ENCODE measurements at places on chromosomes 12 and 14.

- DNase-seq: no peak
Observed at GRCh38 chr14:66624336-66624937, 116.5 kb downstream of the GPHN start.

DNA sequence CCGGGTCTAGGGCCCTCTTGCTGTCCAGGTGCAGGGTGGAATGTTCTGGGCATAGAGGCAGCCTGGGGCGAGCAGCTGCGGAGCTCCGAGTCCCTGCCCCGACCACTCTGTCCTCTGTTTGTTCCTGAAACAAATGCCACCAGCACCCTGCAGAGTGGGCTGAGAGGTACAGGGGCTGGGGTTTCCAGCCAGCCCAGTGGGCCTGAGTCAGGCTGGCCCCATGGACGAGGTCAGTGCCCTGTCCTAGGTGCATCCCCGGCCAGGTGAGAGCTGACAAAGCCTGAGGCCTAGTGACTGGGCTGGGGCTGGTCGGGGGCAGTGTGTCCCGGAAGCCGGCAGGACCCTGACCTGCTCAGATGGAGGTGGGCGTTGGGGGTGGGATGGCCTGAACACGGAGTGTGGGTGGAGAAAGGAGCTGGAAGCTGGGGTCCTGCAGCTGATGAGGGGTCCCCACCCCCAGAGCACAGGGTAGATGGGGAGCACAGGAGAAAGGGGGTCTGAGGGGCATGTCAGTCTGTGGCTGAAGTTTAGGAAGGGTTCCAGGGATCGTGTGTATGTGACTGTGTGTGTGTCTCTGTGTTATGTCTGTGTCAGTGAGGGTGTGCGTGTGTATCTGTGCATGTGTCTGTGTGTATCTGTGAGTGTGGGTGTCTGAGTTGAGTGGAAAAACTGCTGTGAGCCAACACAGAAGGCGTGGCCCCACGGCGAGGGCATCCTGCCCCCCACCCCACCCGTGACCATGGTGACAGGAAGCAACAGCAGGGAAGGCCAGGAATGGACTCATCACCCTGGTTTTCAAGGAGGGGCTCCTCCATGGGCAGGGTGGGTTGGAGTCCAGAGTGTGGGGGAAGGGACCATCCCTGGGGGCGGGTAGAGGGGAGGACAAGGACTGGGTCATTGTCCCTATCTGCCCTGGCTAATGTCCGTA lies 2.4 kb upstream of the CRIP1 start:
- DNase-seq: no peak

- no peak for DNase-seq
Observed at GRCh38 chr12:1606021-1606622, 11.7 kb upstream of the FBXL14 start.

DNA sequence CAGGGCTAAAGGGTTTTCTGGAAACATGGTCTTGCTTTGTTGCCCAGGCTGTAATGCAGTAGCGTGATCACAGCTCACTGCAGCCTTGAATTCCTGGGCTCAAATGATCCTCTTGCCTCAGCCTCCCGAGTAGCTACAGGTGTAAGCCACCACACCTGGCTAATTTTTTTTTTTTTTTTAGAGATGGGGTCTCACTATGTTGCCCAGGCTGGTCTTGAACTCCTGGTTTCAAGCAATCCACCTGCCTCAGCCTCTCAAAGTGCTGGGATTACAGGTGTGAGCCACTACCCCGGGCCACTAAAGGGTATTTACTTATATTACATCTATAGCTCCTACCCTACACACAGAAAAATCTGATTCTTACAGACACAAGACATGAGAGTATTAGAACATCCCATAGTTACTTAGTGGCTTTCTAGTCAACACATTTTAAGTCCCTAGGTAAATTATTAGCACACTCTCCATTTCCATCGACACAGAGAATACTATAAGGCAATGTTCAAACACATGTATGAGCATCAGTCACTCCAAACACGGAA lies 6.2 kb upstream of the DCAF11 start:
- no peak for DNase-seq

DNA sequence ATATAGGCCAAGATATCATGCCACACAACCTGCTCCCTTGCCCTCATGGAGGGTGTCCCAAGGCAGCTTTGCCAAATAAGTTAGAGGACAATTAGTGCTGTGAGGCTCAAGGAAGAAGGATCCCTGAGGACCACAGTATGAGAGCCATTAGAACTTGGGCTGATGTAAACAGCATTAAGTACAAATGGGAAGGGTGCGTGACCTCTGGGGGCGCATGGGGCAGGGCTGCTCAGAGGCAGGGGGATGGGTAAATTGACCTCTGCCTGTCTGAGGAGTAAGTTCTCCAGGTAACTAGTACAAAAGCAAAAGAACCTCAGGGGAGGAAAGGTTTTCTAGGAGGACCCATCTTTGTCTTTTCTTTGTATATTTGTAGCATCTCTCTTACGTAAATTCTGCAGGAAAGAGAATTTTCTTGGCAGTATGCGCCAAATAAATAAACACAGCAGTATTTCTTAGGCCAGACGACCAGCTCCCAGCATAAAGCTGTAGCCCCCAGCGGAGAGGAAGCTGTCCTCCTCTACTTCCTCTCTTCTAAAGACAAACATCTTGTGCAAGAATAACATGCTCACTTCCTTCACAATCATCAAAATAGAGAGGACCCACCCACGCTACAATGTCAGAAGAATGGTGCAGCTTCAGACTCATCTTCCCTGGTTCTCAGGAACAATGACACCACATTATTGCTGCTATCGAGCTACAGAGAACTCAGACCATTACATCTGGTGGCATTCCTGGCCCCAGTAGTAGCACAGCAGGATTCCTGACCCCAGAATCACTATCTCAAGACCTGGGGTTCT lies 16.4 kb upstream of the VWF start:
- no peak for DNase-seq

GRCh38 chr12:27198036-27198435 lies 46.0 kb upstream of the STK38L start:
- DNase-seq: no peak

GRCh38 chr12:2779281-2779680 lies 15.5 kb upstream of the FKBP4 start:
- no peak for DNase-seq

GRCh38 chr12:107515446-107515958 lies 170.1 kb upstream of the PWP1 start:
- DNase-seq: peak; percentile 35

DNA sequence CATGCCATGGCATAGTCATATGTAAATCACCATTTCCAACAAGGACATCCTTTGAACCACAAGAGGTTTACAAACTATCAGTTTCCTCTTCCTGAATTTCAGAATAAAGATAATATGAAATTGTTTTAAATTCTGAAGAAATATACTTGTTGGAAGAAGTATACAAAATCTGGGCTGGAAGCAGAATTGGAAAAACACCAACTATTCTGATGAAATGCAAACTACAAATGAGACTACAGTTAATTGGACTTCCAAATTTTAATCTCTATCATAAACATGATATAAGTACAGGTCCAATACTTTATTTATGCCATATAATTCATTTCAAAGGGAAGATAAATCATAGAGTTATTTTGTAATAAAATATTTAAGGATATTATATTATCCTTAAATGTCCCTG lies 80.1 kb downstream of the NOVA1 start:
- no peak for DNase-seq

DNA sequence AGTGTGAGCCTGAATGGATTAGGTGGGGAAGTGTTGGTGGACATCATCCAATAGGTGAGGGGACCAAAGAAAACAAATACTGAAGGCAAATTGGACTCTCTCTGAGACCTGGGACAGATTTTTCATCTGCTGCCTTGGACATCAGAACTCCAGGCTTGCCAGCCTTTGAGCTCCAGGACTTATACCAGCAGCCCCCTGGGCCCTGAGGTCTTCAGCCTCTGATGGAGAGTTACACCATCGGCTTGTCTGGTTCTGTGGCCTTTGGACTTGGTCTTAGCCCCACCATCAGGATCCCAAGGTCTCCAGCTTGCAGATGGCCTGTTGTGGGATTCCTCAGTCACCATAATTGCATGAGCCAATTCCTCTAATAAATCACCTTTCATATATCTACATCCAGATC lies 80.8 kb upstream of the SLC8A3 start:
- DNase-seq: no peak

GRCh38 chr12:15590180-15590826 lies 198.9 kb downstream of the EPS8 start:
- no peak for DNase-seq

GRCh38 chr14:57687416-57687815 lies 178.5 kb downstream of the SLC35F4 start:
- DNase-seq: no peak

GRCh38 chr12:120814203-120814902 lies 88.7 kb downstream of the ACADS start:
- DNase-seq: no peak

- DNase-seq: no peak
Observed at GRCh38 chr12:71935594-71935993, 3.1 kb upstream of the TPH2 start.

- DNase-seq: no peak
Observed at GRCh38 chr12:6891646-6892001, 13.0 kb upstream of the LRRC23 start.

DNA sequence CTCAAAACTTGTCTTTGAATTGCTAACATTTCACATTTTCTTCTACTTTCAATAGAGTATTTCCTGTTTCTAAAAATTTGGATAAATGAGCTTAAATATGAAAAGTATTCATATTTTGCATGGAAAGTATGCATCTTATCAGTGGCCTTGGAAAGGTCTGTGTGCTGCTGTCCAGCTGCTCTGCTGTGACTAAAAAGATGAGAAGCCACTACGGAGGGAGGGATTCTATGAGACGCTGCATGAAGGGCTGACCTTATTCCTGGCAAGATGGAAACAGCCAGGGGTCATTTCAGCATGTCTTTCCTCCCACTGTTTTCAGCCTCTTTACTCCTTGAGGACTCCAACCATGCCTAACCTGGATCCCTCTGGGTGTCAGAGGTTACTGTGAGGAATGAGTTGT lies 13.0 kb downstream of the PIWIL1 start:
- no peak for DNase-seq

GRCh38 chr12:29291226-29291625 lies 89.7 kb downstream of the ERGIC2 start:
- DNase-seq: no peak

DNA sequence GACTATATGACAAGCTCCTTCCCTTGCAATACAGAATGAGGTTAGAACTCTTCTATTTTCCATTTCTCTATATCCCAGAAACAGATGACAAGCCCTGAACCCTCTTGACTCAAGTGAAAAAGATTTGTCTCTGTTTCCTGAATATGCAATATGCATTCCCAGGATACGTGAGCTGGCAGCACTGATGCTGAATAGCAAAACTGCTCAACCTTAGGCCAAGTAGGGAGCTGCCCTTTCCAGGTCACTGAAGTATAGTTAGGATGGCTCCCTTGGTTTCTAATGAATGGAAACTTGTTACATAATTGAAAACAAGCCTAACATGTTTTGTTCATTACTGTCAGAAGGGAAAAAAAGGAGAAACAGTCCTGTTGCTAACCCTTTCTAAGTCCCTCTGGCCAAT lies 47.9 kb upstream of the PLEKHG7 start:
- DNase-seq: no peak

DNA sequence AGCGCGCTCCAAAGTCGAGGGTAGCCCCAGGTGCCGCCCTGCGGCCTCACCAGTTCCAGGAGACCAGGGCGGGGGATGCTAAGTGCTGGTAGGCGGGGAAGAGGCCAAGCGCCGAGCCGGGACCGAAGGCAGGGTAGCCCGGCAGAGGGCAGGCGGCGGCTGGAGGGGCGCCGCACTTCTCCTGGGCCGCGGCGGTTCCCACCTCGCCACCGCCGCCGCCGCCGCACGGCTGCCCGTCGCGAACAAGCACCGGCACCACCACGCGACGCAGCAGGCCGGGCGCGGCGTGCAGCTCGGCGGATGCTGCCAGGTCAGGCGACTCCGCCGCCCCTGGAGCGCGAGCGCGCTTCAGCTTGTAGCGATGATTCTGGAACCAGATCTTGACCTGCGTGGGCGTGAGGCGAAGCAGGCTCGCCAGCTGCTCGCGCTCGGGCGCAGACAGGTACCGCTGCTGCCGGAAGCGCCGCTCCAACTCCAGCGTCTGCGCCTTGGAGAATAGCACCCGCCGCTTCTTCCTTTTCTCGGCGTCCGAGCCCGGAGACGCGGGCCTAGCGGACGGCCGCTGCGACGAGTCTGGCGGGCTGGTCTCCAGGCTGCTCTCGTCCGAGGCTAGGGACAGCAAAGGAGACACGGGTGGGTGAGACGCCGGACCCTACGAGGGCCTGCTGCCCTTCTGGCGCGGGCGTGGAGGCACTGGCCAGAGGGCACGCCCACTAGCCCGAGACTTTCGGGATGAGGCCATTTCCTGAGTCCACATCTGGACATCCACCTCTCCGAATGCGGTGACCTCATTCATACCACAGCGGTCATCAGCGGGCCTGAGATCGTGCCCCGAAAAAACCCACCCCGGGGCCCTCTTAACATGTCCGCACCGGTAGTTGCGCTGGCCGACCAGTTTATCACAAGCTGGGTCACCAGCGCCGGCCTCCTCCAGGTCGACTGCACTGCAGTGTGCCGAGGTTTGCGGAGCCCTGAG lies 1.3 kb downstream of the NKX2-8 start:
- DNase-seq: no peak

DNA sequence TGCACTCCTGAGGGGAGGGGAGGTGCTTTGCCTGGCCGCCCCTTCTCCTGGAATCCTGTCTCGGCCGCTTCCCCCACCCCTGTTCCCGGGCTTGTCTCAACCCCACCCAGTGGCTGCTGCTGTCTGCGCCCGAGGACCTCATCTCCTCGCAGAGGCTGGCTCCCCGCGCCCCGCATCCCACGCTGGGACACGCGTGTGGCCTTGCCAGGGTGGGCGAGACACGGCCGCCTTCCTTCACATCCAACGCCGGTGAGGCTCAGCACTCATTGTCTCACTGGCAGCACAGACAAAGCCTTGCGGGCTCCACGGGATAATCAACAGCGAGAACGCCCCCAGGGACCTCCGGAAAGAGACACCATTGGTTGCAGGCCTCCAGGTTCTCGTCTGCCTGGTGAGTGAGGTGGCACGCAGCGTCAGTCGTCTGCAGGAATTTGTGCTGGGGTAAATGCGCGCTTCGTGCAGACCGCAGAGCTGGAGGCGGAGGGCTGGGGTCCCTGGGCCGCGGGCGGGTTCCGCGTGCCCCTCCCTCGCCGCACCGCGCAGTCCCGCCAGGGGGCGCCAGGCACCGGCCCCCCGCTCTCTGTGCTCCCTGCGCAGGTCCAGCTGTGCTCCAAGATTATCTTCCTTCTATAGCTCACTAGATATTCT lies 26.8 kb downstream of the CCDC177 start:
- DNase-seq: no peak

DNA sequence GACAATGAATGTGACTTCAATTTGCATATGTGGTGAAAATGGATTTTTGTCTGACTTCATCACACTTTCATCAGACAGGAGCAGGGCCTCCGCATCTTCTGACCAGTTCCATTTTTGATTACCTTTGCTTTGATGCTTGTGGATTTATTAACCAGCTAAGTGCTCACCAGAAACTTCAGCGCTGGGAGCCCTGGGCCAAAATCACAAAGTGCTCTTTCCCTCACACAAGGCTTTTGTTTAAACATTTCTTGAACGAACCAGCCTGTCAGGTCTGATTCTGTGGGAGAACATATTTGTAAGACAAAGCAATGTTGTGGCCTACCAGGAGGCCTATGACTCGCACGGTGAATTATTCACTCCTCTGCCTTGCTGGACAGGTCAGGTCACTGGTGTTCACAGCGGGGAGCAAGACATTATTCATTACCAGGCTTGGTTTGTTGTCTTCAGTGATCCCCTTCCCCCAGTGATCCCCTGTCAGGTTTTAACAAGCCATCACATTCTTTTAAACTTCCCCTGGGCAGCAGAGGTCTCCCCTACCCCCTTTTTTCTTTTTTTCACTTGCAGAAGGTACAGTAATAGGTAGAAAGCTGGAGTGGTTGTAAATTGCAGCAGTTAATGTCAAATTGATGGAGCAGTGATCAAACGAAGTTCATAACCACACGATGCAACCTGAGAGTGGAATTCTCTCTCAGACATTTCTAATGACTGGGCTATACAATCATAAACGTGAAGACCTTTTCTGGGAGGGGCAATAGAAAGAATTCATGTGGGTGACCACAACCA lies 167.5 kb upstream of the PRICKLE1 start:
- peak; percentile 49 for DNase-seq
